GM23248 (cell line): ENCODE measurements at places on chromosomes 16 and 17. TPM values are rescaled to one million over a fixed set of nuclear protein-coding genes. Genes with fewer than 3 reads are reported as not detected.

DNA sequence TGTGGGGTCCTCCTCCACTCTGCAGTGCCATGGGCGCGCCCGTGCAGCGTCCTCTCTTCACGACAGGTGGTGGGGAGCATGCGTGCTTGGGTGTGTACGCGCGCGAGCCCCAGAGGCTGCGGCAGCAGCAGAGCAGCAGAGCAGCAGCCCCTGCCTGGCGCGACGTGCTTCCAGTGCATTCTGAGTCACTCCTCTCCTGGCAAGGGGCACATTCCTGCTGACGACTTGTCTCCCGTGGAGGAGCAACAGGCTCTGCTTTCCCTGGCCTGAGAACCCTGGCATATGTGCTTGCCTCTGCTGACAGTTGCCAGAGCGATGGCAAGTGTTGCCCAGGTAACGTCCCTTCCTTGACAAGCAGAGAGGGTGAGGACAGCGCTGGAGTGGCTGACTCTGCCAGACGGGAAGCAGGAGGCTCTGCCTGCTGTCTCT lies 133.8 kb upstream of the PLCG2 start:
- H3K36me3 ChIP-seq = no peaks in the 10 kb centered on the region
- no peaks in the 10 kb centered on the region for H3K27me3 ChIP-seq
- peaks cover 16% of the 10 kb centered on the region for H3K4me1 ChIP-seq
- no peak overlapping the region for H3K4me3 ChIP-seq
- peak; percentile 89 for DNase-seq

GRCh38 chr16:72537664-72538063 lies 365.7 kb upstream of the PMFBP1 start:
- H3K4me3 ChIP-seq = no peak overlapping the region
- no peaks in the 10 kb centered on the region for H3K27me3 ChIP-seq
- H3K4me1 ChIP-seq = peaks cover 20% of the 10 kb centered on the region
- no peak overlapping the region for H3K27ac ChIP-seq

Gene NAT9
- total RNA-seq = 23.6 and 26.4 TPM in 2 replicates

- no peak overlapping the region for H3K27ac ChIP-seq
- no peak for DNase-seq
- no peaks in the 10 kb centered on the region for H3K4me1 ChIP-seq
- H3K36me3 ChIP-seq = no peaks in the 10 kb centered on the region
- no peaks in the 10 kb centered on the region for H3K27me3 ChIP-seq
- H3K4me3 ChIP-seq = no peak overlapping the region
Observed at GRCh38 chr17:82412535-82413520, 5.3 kb upstream of the HEXD start.

DNA sequence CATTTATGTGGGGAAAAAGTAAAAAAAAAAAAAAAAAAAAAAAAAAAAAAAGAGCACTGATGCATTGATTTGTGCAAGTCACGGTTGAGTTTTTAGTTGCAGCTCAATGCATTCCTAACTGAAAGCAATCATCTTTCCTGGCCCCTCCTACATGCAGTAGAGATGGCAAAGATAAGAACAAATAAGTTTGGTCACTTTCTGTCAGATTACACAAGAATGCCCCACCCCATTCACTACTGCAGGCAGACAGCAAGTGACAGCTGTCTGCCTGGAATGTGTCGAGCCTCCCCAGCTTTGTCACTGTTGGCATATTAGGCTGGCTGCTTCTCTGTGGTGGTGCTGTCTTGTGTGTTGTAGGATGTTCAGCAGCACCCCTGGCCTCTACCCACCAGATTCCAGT lies 243.5 kb downstream of the FOXL1 start:
- peaks cover 75% of the 10 kb centered on the region for H3K27me3 ChIP-seq
- no peak for DNase-seq
- H3K36me3 ChIP-seq = no peaks in the 10 kb centered on the region
- no peak overlapping the region for H3K4me3 ChIP-seq
- H3K4me1 ChIP-seq = no peaks in the 10 kb centered on the region

GRCh38 chr16:52537516-52537915 lies 9.4 kb downstream of the TOX3 start:
- no peak overlapping the region for H3K27ac ChIP-seq
- H3K27me3 ChIP-seq = no peaks in the 10 kb centered on the region
- no peaks in the 10 kb centered on the region for H3K36me3 ChIP-seq
- DNase-seq = no peak
- H3K4me3 ChIP-seq = no peak overlapping the region
- H3K4me1 ChIP-seq = no peaks in the 10 kb centered on the region

Gene KRTAP9-8
- total RNA-seq = not detected in 2 replicates

Gene ZNF629
- total RNA-seq = 12.2 and 19.3 TPM in 2 replicates

Gene KRT12
- total RNA-seq = not detected in 2 replicates

DNA sequence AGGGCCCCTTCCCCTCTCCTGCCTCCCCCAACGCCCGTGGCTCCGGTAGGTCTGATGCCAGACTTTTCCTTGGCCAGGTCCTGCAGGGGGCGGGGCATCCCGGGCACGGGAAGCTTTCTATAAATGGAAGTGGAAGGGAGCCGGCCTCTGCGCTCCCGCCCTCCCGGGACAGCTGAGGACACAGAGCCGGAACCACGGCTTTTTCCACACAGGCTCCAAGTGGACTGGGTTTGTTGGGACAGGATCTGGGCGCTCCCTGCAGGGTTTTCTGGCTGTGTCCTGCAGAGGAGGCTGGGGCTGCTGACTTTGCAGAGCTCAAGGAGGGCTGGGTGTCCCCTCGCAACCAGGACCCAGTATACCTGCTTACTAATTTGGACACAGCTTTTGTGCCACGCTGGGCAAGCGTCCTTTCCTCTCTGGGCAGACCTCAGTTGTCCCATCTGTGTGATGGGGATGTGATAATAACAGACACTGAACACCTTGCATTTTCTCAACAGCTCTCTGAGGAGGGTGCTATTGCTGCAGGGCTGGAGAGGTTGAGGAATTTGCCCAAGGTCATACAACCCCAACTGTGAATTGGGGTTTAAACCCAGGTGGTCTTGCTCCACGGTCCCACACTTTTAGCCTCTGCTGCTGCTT lies 1.8 kb downstream of the TNS4 start:
- DNase-seq = peak; percentile 87
- peaks cover 28% of the 10 kb centered on the region for H3K4me1 ChIP-seq
- no peaks in the 10 kb centered on the region for H3K27me3 ChIP-seq
- peak overlapping the region; percentile 47 for H3K27ac ChIP-seq
- H3K36me3 ChIP-seq = no peaks in the 10 kb centered on the region

DNA sequence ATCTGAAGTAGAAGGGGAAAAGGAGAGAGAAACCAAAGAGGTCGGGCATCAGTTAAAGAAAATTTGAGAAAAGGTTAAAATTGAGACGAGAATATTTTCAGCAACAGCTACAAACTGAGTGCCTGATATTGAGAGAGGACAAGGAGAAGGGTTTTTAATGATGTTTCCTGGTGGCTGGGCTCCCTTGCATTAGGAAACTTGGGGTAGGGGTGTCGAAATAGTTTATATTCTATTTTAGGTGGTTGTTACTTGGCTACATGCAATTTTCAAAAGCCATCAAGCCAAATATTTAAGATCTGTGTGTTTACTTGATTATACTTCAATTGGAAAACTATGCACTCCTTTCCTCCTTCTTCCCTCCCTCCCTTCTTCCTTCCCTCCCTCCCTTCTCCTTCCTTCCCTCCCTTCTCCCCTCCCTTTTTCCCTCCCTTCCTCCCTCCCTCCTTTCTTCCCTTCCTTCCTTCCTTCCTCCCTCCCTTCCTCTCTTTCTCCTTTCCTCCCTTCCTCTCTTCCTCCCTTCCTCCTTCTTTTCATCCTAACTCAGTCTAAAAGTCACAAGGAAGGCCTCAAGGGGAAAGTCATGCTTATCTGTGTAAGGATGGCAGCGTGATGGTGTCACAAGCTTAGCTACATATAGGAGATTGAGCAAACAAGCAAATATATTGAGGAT lies 1.8 kb upstream of the APOH start:
- H3K36me3 ChIP-seq = no peaks in the 10 kb centered on the region
- H3K4me3 ChIP-seq = no peak overlapping the region
- peaks cover 17% of the 10 kb centered on the region; the same call in 1 of the 2 replicates for H3K27me3 ChIP-seq
- no peak for DNase-seq
- H3K4me1 ChIP-seq = no peaks in the 10 kb centered on the region

GRCh38 chr17:77009877-77010276 lies 130.9 kb upstream of the SEC14L1 start:
- no peaks in the 10 kb centered on the region for H3K4me1 ChIP-seq
- H3K27ac ChIP-seq = no peak overlapping the region
- no peak overlapping the region for H3K4me3 ChIP-seq
- H3K27me3 ChIP-seq = peaks cover 31% of the 10 kb centered on the region

Gene PAFAH1B1
- total RNA-seq = 76.4 and 88.7 TPM in 2 replicates

DNA sequence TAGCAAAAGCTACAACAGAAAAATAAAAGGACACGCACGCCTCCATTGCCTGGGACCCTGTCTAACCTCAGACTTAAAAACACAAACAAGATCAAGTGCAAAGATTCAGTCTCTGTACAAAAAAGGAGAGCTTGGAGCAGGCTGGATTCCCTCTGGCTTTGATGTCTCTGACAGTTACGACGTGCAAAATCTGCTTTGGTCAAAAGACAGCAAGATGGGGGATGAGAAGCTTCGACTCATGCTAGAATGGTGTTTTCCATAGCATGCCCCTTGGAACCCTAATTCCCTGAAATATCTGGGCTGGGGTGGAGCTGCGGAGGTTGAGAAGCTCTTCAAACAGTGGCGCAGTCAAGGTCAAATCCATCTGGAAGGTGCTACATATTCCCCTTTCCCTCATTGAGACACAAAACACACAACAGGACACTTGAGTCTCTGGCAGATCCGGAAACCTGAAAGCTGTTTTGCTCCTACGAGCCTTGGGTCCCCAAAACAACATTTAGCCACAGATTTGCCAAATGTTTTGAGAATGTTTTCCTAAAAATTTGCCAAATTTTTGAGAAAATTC lies 9.1 kb downstream of the MYH11 start:
- peaks cover 4% of the 10 kb centered on the region; the same call in 1 of the 2 replicates for H3K4me1 ChIP-seq
- no peaks in the 10 kb centered on the region for H3K36me3 ChIP-seq
- peaks cover 7% of the 10 kb centered on the region; the same call in 1 of the 2 replicates for H3K27me3 ChIP-seq
- DNase-seq = no peak
- H3K27ac ChIP-seq = no peak overlapping the region

Gene NOG
- total RNA-seq = 6.7 TPM in 2 replicates

Gene FAM171A2
- total RNA-seq = 4.6 and 4.8 TPM in 2 replicates

Gene DNAH17
- not detected in 2 replicates for total RNA-seq

- peaks cover 7% of the 10 kb centered on the region; the same call in 1 of the 2 replicates for H3K4me1 ChIP-seq
- H3K27ac ChIP-seq = no peak overlapping the region
- no peaks in the 10 kb centered on the region for H3K36me3 ChIP-seq
Observed at GRCh38 chr17:19303367-19303776, 59.2 kb downstream of the B9D1 start.

Gene EDC4
- 37.7 and 48.5 TPM in 2 replicates for total RNA-seq

DNA sequence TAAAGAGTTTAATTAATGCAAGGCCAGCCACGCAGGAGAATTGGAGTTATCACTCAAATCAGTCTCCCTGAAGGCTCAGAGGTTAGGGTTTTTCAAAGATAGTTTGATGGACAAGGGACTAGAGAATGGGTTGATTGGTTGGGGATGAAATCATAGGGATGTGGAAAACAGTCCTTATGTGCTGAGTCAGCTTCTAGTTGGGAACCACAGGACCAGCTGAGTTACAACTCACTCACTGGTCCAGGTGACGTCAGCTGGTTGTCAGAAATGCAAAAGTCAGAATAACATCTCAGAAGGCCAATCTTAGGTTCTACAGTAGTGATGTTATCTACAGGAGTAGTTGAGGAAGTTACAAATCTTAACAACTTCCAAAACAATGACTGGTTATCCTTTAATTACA lies 47.6 kb downstream of the CPD start:
- DNase-seq = peak; percentile 49
- H3K4me1 ChIP-seq = peaks cover 24% of the 10 kb centered on the region
- peaks cover 16% of the 10 kb centered on the region for H3K36me3 ChIP-seq
- H3K27me3 ChIP-seq = no peaks in the 10 kb centered on the region
- H3K27ac ChIP-seq = no peak overlapping the region

DNA sequence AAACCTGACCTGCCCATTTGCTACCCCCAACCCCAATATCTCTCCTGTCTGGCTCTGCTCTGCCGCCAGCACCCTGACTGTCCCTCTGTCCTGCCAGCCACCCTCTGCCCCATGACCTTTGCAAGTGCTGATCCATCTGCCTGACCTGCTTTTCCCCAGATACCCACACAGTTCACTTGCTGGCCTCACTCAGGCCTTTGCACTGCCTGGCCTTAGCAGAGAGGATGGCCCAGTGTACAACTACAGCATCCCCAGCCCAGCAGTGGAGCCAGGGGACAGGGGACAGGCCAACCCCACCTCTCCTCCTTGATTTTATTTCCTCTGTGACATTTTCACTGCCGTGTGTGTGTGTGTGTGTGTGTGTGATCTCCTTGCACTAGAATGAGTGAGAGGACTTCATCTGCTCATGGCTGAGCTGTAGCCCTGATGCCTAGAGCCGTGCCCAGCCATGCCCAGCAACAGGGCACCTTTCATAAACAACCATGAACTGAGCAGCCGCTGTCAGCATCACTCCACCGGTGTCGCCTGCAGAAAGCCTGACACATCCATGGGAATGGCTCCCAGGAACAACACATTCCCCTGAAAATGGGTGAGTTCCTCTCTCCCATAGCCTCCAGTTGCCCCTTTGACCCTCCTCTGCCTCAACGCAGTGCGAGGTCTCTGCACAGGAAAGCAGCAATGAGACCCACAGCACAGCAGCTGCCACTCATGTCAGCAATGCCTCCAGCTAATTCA lies 36.0 kb upstream of the RBFOX3 start:
- H3K27me3 ChIP-seq = peaks cover 16% of the 10 kb centered on the region; the same call in 1 of the 2 replicates
- no peak overlapping the region for H3K27ac ChIP-seq
- H3K36me3 ChIP-seq = no peaks in the 10 kb centered on the region
- no peaks in the 10 kb centered on the region for H3K4me1 ChIP-seq

DNA sequence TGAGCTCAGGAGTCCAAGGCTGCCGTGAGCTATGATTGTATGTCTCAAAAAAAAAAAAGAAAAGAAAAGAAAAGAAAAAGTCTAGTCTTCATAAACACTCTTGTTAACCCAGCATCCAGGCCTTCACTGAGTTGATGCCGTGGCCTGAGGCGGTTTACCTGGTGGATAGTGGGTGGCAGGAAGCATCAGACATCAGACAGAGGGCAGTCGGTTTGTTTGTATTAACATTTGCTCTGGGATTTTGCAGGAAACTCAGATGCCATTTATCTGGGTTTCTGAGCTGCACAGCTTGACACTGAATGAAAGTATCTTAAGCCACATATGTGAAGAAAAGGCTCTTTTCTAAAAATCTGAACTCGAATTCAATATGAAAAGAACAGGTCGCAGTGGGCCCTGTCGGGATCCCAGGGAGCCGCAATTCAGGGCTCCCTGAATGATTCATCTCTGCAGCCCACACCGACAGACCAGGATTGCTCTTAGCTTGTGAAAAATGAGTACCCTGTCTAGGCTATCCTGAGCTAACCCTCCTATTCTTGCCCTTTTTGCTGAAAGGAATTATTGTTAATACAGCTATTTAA lies 1.1 kb upstream of the DBNDD1 start:
- no peak for DNase-seq
- H3K36me3 ChIP-seq = no peaks in the 10 kb centered on the region
- H3K27me3 ChIP-seq = no peaks in the 10 kb centered on the region
- peak overlapping the region; percentile 33 for H3K27ac ChIP-seq
- H3K4me1 ChIP-seq = peaks cover 18% of the 10 kb centered on the region
- peak overlapping the region; percentile 73; the same call in 1 of the 2 replicates for H3K4me3 ChIP-seq
